RPMI8226 (cell line): ENCODE measurements at places on chromosomes 1 and 21.

- DNase-seq: no peak
Measured at GRCh38 chr1:157956732-157957131, 36.7 kb upstream of the KIRREL1 start.

- no peak for DNase-seq
Measured at GRCh38 chr1:115453666-115454065, 115.6 kb upstream of the NGF start.

DNA sequence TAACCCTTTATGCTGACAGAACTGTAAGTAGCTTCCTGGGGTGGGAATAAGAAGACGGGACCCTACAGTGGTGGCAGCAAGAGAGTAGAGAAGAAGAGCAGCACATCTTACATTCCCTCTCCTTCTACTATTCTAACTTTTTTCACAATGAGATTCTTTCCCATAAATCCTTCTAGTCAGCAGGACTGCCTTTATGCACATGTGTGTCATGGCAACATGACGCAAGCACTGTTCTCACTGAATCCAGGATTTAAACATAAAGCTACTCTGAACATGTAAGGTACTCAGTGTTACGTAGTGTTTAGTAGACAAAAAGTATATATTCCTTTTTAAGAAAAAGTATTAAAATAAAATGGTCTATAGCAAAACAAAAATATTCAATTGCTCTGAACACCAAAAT lies 309.7 kb upstream of the LYPLAL1 start:
- no peak for DNase-seq

GRCh38 chr1:2111674-2112035 lies 61.4 kb downstream of the PRKCZ start:
- DNase-seq: no peak

GRCh38 chr1:56441601-56442000 lies 137.8 kb downstream of the PLPP3 start:
- no peak for DNase-seq

DNA sequence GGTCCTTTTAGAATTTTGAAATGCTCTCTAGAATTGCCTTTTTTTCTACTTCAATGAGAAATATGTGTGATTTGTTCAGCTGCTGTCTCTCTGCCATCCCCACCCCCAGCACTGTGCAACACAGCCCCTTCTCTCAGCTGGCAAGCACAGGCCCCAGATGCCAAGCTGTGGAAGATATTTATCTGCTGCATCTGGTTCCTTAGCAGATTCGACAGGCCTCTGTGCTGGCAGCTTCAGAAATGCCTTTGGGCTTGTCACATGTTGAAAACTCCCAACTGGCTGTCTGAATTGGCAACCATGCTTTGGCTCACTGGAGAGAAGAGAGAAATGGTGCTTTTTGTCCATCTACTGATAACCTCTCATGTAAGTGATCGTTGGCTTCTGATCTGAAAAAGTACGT lies 206.7 kb upstream of the C1orf87 start:
- peak; percentile 43 for DNase-seq

GRCh38 chr1:198444792-198445191 lies 95.7 kb downstream of the ATP6V1G3 start:
- DNase-seq: no peak

GRCh38 chr21:41068496-41068895 lies 99.5 kb upstream of the BACE2 start:
- DNase-seq: peak; percentile 14

GRCh38 chr21:33113131-33113530 lies 43.2 kb downstream of the OLIG1 start:
- DNase-seq: no peak

GRCh38 chr1:212410231-212410820 lies 4.4 kb downstream of the PACC1 start:
- no peak for DNase-seq

GRCh38 chr1:61472876-61473275 lies 252.1 kb downstream of the TM2D1 start:
- DNase-seq: no peak

DNA sequence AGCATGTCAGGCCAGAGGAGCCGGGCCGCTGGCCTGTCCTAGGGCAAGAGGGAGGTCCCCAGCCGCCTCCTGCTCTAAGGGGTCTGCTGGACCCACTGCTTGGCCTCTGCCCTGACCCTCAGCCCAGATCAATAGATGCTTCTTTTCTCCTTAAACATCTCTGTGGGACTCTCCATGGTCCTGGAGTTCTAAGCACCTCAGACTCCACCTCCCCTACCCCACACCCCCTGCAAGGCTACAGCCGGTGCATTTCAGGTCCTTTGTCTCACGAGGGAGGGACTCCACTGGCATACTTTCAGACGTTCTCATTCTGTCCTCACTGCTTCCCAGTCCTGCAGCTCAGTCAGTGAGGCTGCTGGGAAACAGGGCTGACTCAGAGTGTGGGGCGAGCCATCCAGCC lies 11.0 kb downstream of the CNTN2 start:
- no peak for DNase-seq

DNA sequence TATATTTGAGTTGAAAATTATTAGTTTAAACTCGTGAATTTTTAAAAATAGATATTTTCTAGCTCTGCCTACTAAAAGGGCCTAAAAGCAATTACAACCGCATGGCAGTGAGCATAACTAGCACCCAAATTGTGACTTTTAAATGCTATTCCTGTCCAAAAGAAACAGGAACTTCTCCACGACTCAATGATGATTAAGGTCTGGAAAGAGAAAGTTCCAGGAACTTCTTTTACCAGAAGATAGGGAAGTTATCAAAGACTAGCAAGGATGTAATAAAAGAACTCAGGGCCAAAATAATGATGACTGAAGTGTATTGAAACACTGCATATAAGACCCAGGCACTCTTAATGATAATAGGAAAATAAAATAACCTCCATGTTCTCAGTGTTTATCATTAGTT lies 313.0 kb downstream of the PLPP3 start:
- no peak for DNase-seq

DNA sequence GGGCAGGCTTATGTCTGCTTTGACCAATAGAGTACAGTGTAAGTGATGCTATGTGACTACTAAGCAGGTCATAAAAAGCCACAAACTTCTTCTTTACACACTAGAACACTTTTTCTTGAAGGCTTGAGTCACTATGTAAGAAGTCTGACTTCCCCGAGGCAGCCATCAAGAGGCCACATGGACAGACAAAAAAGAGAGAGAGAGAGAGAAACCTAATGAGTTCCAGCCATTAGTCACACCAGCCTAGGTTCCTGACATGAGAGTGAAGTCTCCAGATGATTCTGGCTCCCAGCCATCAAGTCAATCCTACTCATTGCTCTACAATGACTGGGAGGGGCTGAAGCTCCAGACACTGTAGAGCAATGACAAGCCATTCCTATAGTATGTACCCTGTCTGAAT lies 101.4 kb downstream of the LHX9 start:
- DNase-seq: no peak

GRCh38 chr21:42722153-42722552 lies 68.7 kb downstream of the PDE9A start:
- DNase-seq: no peak
